ENCODE measurements at places on chromosomes 1 and 21. TPM values are rescaled to one million over a fixed set of nuclear protein-coding genes. Genes with fewer than 3 reads are reported as not detected.

DNA sequence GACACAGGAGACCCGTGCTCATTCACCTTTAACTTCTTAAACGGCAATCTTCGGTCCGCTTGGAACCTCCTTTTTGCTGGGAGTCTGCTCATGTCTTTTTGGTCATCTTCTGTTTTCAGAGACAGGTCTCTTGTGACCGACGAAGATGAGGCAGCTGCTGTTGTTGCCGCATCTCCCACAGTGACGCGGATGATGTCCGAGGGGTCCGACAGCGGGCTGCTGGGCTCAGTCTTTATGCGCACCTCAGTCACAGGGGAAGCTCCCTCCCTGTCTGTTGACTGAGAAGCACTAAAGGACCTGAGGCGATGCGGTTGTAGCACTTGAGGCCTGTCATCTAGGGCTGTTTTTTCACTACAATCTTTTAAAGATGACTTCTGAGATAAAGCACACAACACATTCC, 17.6 kb downstream of the ZBTB21 start:
- DNase-seq, result no peak

- DNase-seq, result no peak
Measured at GRCh38 chr1:11485191-11485590, 6.2 kb downstream of the DISP3 start.

PRRC2C gene
- polyA plus RNA-seq, result not detected

- DNase-seq, result peak; percentile 84
Measured at GRCh38 chr1:160410406-160411005, 10.1 kb downstream of the VANGL2 start.

- DNase-seq, result peak; percentile 35
Measured at GRCh38 chr1:235266325-235266724, 61.7 kb downstream of the ARID4B start.

KCNAB2 gene
- polyA plus RNA-seq, result 3.8 TPM

DNA sequence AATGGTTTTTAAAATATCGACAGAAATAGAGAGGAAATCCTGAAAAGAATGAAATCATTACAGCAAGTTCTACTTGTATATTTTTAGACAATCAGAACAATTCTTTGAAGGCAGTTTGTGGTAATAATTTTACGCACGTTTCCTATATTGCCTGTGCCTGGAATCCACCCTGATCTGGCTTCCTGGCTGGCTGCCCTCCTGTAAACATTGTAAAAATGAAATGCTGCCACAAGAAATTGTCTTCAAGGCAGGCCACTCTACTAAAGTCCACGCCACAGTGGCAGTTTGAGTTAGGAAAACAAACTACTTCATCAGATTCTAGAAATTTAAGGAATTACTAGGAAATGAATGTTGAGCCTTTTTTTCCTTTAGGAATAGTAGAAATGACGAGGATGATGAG, 454.5 kb upstream of the NR5A2 start:
- no peak for DNase-seq

- DNase-seq, result no peak
Measured at GRCh38 chr1:21329209-21329844, 39.1 kb upstream of the ECE1 start.

PLEKHA6 gene
- polyA plus RNA-seq, result 12.1 TPM

DNA sequence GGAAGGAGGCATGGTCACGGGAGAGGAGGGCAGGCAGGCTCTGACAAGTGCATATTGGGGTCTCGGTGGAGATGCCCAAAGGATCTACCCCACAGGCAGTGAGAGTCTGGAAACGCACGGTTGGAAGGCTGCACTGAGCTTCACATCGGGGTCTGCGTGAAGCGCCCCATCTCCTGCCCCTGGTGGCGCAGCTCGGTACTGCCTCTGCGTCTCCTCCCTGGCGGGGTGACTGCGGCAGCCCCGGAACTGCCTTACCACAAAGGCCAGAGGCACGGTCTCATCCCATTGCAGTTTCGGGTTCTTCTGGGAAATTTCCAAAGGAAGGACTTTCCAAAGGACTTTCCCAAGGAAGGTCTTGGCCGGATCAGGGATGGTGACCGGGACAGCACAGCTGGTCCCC, 69.2 kb upstream of the AJAP1 start:
- DNase-seq, result peak; percentile 4

KANK4 gene
- 9.8 TPM for polyA plus RNA-seq

DNA sequence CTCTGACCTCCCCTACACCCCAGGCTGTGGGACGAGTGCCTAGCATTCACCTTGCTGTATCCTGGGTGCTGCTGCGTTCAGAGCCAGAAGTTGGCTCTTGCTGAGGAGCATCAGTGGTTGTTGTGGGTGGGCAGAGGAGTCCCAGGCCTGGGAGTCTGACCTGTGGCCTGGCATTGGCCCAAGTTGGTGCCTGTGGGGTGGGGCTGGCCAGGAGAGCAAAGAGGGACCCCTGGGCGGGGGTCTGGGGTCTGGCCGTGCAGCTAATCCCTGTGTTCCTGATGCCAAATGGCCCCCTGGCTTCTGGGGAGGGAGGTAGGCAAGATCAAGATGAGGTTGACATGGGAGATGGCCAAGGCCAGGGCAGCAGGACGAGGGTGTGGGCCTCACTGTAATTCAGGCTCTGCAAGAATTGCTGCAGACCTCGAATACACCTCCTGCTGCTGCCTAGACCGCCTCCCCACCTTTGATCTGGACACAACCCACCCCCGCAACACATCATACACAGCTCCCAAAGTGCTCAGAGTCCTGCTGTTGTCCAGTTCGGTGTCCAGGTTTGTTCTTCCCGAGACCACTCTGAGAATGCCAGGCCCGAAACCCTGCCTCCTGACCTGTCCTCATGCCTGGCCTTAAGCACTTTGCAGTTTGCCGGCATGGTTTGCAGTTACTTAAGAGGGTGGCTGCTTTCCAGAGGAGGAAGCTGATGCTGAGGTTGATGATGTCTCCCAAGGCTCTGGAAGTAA, 28.7 kb downstream of the CDK18 start:
- DNase-seq, result no peak

TNFRSF8 gene
- not detected for polyA plus RNA-seq

DNA sequence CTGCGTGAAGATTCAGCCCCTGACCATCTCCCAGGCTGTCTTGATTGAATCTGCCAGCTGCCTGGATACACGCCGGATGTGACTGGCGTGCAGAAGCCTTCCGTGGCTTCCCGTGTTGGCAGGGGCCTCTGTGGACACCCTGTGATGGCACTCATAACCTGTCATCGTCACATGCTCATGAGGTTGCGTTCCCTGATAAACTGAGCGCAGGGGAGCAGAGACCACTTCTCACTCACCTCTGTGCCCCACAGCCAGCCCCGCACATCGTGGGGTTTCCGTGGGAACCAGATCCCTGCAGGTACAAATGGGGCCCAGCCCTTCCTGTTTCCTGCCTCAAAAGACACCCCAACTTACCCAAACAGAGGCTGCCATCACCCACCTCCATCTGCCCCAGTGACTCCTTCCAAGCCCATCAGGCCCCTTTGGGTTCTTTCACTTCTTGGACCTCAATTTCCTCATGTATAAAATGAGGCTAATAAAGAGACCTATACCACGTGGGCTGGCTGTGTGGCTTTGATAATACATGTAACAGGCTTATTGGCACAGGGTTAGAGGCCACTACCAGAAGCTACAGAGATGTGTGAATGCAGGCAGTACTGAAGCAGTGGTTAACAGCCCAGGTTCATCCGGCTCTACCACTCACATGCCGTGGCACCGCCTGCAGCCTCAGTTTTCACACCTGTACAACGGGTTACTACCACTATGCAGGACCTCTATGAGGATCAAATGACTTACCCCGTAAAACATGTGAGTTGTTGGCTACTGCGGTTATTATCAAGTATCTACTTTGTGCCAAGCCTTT, 23.6 kb downstream of the HTR6 start:
- no peak for DNase-seq

DNA sequence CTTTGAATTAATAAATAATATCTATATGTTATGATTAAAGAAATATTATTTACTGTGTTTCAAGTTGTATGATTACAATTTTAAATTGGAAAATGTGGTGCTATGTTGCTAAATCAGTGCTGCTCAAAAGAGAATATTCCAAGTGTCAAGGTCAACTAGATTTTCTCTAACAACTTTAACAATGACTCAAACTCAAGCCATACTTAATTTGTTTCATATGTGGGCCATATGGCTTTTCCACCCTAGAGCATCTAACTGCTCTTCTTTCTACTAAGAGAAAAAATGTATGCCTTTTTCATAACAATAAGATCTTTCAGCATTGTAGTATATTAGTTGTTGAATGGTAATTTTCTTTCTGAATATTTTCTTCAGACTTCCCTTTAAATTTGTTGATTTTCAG, 8.3 kb upstream of the SYT14 start:
- DNase-seq, result no peak

TAS1R1 gene
- polyA plus RNA-seq, result not detected

FBXO42 gene
- 14.2 TPM for polyA plus RNA-seq

DNA sequence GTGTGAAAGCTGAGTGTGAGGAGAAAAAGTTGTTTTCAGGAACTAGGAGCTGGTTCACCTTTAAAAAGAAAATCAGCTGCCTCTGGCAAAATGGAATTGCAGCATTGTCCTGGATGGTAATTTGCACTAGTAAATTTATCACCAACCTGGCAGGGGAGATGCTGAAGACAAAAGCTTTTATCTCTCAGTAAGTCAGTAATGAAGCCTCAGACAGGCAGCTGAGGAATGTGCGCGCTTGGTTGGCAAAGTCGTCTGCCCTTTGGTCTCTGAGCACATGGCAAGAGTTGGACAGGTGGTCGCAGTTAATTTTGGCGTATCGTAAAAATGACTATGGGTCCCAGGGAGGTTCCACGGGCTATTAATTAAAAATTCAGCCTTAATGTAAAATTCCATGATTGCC, 131.9 kb downstream of the BACH1 start:
- no peak for DNase-seq

GRCh38 chr1:2306151-2306978, 78.2 kb downstream of the SKI start:
- no peak for DNase-seq

- DNase-seq, result no peak
Measured at GRCh38 chr1:205970486-205970885, 27.2 kb upstream of the SLC26A9 start.

DNA sequence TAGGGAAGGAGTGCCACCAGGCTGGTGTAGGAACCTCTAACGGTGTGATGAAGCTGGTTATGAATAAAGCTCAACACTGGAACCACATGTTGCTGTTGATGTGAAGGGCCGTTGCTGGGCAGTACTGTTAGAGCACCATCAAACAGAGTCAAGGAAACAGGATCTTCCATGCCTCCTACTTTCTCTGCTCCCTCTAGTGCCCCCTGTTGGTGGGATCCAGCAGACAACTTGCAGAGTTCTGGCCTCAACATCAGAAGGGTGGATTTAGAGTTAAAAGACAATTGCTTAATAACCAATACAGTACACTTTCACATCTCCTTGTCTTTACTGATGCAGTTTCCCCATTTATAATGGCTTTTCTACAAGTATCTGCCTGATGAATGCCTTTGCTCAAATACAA, 336.4 kb downstream of the NTNG1 start:
- DNase-seq, result no peak

- DNase-seq, result no peak
Measured at GRCh38 chr21:46054451-46054881, 43.4 kb upstream of the COL6A2 start.

All from muscle of arm (tissue), 14 donors.